A549 treated with dexamethasone at 1 μM for 4 hours (cell line): ENCODE measurements at places on chromosomes 7 and 10. TPM values are rescaled to one million over a fixed set of nuclear protein-coding genes. Genes with fewer than 3 reads are reported as not detected.

Gene CUZD1
- 0.63 to 1.2 TPM (median 1.0 TPM) in 5 replicates for total RNA-seq

Gene CPA2
- total RNA-seq, result 0.09 to 0.21 TPM (median 0.15 TPM) in 3 of 5 replicates, not detected in the others

Gene THSD7A
- total RNA-seq, result 1.8 to 4.0 TPM (median 2.3 TPM) in 5 replicates

Gene ARHGAP22
- 3.1 to 4.3 TPM (median 3.5 TPM) in 5 replicates for total RNA-seq

Gene NYAP1
- 3.9 to 7.8 TPM (median 6.4 TPM) in 5 replicates for total RNA-seq

Gene MEOX2
- total RNA-seq, result not detected in 5 replicates

Gene CNPY4
- 8.1 to 10.4 TPM (median 9.5 TPM) in 5 replicates for total RNA-seq
